CD8-positive, alpha-beta memory T cell (primary cell): ENCODE measurements at places on chromosomes 2 and 18.

DNA sequence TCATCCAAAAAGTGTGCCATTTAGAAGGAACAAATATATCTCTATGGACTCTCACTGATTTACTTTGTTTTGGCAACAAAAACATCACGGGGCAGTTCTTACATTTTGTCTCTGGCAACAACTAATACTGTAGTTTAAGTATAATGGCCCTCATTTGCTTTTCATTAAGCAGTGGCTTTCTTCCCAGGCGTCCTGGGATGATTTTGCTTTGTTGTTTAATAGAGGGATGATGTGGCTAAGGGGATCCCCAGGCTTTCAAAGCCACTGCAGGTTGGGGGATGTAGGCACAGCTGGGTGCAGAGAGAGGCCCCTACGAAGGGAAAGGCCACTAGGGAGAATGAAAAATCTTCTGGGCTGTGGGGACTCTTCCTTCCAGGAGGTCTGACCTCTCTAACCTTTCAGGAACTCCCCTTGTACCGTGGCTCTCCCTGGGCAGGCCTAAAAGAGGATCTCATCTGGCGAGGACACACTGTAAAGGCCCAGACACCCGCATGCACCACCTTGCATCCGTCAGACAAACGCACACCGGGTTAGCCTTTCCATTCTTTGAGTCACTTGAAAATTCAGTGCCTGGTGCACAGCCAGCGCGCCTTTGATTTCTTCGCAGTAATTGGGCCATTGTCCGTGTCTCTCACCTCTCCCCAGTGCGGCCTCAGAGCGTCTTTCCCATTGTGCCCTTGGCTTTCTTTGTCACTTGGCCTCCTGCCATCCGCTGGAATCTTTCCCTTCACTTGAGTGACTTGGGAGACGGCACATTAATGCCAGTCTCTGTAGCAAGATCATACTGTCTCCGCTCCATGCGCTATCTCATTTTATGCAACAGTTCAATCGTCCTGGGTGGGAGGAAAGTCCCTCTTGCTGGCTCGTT, 40.3 kb upstream of the AFF3 start:
- DNase-seq = no peak

DNA sequence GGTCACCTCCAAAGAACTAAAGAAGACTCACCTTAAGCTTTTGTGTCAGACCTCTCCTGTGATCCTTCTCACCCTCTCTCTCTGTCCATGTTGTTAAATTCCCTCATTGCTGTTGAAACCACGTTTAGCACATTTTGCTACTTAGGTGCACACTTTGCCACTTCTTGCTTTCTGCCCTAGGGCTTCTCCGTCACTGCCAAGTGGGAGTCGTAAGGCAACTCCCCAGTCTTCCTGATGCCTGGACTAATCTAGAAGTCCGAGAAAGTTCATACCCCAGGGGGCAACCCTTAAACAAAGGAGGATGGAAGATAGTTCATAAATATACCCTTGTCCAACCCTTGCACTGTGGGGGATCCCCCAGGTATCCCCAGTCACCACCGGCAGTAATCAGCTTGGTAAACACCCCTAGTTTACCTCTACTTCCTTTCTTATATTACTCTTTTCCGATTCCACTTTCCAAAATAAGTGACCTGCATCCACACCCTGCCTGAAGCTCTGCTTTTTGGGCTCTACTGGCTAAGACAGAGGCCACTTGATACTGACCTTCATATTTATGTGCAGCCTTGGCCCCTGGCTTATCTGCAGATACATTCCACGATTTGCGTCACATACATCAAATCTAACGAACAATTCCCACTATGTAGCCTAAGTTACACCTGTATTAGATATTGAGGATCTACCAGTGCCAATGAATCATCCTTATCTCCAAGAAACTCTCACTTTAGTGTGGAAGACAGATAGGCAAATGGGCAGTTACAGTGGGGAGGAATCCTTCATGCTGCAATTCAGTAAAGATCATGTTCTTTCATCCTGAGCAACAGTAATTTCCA, 776.2 kb downstream of the RNF144A start:
- DNase-seq = no peak

GRCh38 chr2:131067465-131068125, 25.7 kb downstream of the FAM168B start:
- no peak for DNase-seq

- no peak for DNase-seq
Measured at GRCh38 chr2:43346602-43347567, 120.5 kb upstream of the ZFP36L2 start.

- peak; percentile 20 for DNase-seq
Measured at GRCh38 chr2:230658877-230659652, 53.6 kb upstream of the CAB39 start.

DNA sequence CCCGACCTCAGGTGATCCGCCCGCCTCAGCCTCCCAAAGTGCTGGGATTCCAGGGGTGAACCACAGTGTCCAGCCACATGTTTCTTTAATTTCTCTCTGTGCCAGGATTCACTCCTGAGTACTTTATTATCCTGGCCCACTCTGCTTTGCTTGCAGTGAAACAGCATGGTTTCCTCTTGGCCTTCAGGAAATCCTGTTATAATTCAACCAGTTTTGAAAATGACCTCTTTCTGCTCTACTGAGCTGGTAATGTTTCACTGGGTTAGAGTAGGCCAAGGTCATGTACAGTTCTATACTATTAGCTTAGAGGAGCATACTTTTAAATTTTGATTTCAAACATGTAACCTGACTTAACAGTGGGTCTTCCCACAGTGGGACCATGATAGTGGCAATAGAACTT, 90.6 kb upstream of the PELI1 start:
- DNase-seq = no peak

DNA sequence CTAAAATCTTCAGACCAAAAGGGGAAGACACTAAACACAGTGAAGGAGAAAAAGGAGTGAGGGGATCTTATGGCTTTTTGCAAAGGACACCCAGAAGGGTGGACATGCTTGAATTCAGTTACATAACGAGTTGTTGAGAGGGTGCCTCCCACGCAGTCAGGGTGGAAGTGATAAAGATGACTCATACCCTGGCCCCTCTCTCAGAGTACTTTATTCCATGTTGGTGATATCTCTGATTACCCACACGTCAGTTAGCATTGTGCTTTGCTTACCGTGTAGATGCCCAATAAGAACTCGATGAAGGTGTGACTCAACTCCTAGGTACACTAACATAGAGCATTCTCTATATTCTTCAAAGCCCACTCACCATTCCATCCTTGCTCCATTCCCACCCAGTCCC, 44.4 kb downstream of the EN1 start:
- DNase-seq = no peak

DNA sequence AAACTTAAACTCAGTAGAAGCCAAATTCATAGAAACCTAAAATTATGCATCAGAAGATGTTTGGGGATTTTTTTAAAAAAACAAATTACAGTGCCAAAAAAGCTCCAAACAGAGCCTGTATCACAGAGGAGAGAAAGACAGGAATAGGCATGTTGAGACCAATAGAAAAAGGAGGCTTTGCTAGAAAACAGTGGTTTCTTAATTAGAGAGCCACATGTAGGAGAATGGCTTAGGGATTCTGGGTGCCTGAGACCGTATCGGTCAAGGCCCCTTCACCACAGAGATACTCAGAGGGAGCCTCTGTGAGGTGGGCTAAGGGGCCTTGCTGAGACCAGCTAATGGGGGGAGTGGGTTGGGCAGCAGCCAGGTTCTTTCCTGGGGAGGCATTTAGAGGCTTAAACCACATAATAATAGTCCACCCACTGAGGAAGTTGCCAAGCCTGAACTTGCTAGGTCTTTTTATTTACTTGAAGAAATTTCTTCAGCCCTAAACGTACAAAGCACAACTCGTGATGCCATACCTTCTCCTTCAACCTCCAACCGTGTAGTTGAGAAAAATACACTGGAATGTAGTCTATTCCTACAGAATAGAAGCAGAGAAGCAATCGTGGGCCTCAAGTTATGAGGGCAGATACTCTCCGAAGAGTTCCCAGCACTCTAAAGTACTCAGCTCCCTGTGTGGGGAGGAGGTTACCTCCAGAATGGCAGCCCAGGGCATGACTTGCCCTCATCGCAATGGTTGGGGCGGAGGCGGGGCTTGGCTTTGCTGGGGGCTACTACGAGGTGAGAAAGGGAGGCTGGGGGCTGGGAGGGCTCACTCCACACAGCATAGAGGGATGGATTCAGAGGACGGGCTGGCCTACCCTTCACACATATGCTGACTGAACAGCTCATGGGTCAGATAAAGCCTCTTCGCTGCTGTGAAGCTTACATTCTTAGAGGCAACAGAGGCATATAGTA, 237.9 kb downstream of the TPGS2 start:
- no peak for DNase-seq

- no peak for DNase-seq
Measured at GRCh38 chr2:50650403-50650810, 381.5 kb downstream of the NRXN1 start.

- DNase-seq = no peak
Measured at GRCh38 chr2:111656436-111656835, 227.6 kb downstream of the ANAPC1 start.

GRCh38 chr2:231877533-231878456, 48.4 kb downstream of the NPPC start:
- DNase-seq = no peak
